ENCODE measurements at places on chromosomes 7 and 10.

- no peak for ATAC-seq
Observed at GRCh38 chr7:105673367-105674084, 92.2 kb upstream of the EFCAB10 start.

GRCh38 chr7:977326-978048 is 2.1 kb upstream of the COX19 start:
- ATAC-seq: no peak

- no peak for ATAC-seq
Observed at GRCh38 chr7:127322832-127323493, 69.5 kb downstream of the ZNF800 start.

DNA sequence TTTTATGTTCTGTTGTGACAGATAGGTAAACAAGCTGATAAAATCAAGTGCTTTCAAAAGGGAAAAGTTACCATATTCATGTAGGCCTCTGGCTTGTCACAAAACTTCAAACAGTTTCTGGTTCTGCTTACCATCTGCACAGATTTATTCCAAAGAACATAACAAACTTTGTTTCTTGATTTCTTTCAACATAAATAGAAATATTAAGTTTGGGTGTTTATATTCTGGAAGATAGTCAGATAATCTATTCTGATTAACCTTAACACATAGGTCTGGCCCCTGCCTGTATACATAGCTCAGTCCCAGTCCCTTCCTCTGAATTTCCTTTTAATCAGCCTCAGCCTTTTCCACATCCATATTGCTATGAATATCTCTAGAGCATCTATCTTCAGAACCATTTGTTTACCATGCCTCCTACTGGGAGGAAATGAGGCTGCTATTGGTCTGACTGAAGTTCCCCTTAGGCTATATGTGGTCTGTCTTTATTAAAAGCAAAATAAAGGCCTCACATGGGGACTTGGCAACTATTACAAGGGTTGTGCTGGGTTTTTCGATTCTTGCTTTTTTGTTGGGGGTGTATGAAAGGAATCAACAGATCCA is 319.0 kb downstream of the HPSE2 start:
- no peak for ATAC-seq
